ENCODE measurements at places on chromosomes 1 and 21.

GRCh38 chr1:218255090-218255489 is 30.0 kb upstream of the RRP15 start:
- no peak for DNase-seq

- no peak for DNase-seq
These were observed 38.4 kb downstream of the PEX14 start for GRCh38 chr1:10513199-10513598.

GRCh38 chr21:26833460-26833939 is 11.7 kb downstream of the ADAMTS1 start:
- no peak for DNase-seq

- DNase-seq = peak; percentile 71
These were observed 66.4 kb downstream of the LUZP1 start for GRCh38 chr1:23102289-23102688.

DNA sequence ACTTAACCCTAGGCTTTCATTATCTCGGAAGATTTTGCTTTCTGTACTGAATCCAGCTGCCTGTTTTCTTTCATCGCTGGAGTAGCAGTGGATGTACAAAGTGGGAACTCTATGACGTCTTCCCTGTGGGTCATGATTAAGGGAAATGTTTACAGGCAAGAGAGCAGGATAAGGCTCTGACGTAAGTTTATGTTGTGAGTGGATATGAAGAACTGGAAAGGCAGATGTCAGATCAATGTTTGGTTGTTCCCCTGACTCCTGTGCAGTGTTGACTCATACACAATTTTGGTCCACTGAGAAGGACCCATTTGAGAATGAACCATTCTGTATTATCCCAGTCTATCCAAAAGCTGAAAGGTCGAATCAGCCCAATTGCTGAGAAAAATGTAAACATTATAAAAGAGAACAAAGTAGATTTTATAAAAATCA is 292.4 kb downstream of the GRIK1 start:
- no peak for DNase-seq

- DNase-seq = no peak
These were observed 24.4 kb upstream of the DEPDC1 start for GRCh38 chr1:68521286-68521685.

DNA sequence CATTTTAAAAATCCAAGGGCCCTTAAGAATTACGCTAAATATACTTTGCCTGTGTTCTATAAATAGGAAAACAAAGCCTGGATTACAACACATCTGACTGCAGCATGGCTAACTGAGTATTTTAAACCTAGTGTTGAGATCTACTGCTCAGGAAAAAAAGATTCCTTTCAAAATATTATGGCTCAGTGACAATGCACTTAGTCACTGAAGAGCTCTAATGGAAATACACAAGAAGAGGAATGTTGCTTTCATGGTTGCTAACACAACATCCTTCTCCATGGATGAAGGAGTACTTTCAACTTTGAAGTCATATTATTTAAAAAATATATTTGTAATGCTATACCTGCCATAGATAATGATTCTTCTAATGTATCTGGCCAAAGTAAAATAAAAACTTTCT is 248.3 kb upstream of the NEGR1 start:
- no peak for DNase-seq

GRCh38 chr1:15943992-15944307 is 32.0 kb downstream of the ZBTB17 start:
- no peak for DNase-seq

DNA sequence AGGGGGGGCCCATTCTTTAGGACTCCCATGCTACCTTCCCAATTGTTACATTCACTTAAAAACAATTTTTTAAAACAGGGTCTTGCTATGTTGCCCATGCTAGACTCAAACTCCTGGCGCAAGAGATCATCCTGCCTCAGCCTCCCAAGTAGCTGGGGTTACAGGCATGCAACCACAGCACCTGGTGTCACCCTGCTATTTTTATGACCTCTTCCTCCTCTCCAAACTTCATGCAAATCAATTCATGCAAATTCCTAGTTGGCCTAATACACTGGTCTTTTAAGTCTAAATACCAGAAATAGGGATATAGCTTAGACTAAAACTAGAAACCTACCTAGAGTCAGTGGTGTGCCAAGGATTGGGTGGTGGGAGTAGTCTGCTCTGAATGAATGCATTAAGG is 30.1 kb downstream of the CDKN2C start:
- no peak for DNase-seq

DNA sequence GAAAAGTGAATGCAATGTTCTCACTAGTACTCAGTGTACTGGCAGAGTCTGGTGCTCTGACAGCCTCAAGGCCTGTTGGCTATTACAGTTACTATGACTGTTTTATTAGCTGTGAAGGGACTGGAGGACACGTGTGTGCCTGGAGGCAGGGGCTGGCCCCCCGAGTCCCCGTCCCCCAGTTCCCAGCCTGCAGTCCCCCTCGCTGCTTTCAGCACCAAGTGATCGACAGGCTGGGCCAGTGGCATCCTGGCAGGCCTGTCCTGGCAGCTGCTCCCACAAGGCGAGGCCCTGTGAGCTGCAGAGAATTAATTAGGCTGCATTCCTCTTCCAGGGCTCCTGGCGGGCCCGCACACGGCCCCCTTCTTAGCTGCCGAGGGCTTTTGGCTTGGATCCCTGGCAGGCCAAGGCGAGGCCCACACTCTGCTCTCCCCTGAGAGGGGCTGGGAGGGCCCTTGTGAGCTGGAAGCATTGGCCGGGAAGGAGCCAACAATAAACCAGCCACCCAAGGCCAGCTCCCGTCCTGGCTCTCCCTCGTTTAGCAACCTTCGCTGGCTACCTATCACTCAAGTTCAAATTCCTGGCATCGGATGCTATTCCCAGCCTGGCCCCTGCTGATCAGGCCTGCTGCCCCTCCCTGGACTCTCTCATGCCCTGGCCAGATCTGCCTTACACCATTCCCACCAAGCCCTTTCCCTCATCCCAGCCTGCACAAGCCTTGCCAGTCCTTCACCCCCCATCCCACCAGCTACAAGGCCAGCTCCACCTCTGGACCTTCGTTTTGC is 9.8 kb downstream of the EDN2 start:
- DNase-seq = peak; percentile 29

- DNase-seq = no peak
These were observed 22.2 kb upstream of the ALG14 start for GRCh38 chr1:95094923-95095322.

GRCh38 chr1:107786203-107786845 is 178.7 kb downstream of the VAV3 start:
- no peak for DNase-seq

DNA sequence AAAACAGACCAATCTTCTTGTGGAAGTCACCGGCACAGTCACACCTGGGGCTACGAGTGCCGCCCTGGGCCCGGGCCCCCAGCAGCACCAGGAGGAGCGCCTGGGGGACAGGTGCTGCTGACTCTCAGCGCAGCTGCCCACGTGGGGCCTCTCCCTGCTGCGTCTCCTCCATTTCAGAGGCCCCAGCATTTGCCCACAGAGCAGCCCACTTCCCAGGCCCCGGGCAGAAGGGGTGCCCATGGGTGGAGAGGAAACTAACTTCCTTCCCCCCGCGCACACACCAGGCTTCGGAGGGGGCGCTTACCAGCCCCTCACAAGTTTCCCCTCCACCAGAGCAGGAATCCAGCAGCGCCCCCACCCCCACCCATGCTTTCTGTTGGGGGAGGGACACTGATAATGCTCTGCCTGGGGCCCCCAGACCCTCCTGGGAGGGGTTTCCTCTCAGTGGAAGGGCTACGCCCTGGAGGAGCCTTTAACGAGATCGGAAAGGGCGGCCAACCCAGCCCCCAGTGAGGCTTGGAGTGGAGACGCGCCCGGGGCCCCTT is 440 bp downstream of the TNFRSF25 start:
- DNase-seq = no peak

GRCh38 chr1:230591678-230592077 is 50.6 kb upstream of the COG2 start:
- no peak for DNase-seq

DNA sequence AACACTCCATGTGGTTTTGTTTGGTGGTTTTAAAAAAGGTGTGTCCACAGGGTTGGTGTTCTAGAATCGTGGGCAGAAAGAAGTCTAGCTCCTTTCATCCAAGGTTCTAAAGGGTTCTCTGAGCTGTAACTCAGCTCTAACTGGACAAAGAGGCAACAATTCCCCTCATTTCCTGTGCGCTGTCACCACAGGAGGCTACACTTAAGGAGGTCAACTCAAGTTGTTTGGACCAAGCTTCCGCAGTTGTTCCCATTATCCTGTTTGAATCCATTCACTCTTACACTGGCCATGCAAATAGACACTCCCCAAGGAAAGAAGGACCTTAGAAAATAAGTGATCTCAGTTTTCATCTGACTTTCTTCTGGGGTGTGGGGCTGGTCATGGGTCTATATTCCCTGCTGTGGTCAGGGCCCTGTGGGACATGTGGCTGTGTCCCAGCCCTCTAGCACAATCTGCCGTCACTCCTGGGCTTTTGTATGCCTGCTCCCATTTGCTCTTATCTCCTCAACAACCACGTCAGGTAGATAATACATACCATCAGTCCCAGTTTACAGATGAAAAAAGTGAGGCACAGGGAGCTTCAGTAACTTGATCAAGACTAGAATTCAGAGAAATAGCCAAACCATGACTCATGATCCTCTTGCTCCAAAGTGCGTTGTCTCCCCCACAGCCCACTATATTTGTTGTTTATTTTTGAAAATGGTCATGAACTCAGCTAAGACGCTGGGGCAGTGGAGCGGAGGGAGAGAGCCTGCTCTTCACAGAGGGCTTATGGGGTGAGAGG is 103.6 kb downstream of the RHOU start:
- DNase-seq = no peak

DNA sequence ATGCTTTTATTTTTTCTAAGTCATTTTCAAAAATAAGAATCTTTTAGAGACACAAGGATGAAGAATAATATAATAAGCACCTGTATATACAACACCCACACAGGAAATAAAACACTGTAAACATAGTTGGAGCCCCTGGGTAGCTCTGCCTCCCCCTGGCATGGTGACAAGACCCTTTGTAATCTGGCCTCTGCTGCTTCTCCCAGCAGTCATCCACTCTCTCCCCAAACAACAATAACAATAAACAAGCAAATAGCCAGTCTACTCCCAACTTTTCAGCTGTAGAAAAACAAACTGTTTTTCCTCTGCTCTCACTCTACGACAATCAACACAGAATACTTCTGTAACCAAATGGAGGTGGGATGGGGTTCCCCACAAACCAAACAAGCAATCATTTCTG is 110.1 kb downstream of the CSMD2 start:
- no peak for DNase-seq

- peak; percentile 88 for DNase-seq
These were observed 16.2 kb downstream of the GIPC2 start for GRCh38 chr1:78061825-78062523.

GRCh38 chr1:29973406-29973805 is 737.1 kb downstream of the PTPRU start:
- no peak for DNase-seq

DNA sequence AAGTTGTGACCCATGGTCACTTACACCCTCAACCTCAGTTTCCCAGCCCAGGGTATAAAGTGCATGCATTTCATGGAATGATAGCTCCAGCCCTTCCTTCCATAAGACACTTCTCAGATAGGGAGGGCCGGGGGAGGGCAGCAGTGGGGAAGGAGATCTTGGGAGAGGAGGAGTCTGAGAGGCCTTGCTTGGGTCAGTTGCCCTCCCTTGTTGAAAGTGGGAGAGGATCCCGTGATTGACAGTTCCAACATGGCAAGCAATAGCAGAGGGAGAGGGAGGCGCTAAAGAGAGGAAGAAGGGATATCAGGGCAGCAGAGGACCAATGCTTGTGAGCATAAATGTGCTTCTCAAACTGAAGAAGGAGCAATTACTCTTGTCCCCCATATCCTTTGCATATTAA is 244.4 kb downstream of the CHRM3 start:
- no peak for DNase-seq

DNA sequence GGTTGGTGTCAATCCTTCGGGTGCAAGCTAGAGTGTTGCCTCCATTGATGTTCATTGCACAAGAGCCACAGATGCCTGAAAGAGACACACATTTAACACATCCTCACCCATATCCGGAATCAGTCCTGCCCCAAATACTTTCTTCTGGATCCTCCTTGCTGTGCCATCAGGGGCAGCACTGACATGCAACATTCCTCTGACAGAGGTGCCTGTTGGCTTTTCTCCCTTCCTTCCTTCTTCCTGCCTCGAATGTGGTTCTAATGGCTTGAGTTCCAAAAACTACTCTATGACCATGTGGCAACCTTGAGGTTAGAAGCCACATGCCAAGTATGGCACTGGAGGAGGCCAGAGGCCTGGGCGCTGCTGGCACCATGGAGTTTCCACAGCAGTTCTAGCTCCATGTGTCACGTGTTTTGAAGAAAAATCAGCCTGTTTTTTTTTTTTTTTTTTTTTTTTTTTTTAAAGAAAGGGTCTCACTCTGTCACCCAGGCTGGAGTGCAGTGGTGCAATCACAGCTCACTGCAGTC is 17.0 kb upstream of the ATP13A2 start:
- no peak for DNase-seq

- no peak for DNase-seq
These were observed 82.9 kb downstream of the SLC44A5 start for GRCh38 chr1:75528001-75528400.

GRCh38 chr1:41902664-41903063 is 16.1 kb downstream of the HIVEP3 start:
- DNase-seq = no peak

DNA sequence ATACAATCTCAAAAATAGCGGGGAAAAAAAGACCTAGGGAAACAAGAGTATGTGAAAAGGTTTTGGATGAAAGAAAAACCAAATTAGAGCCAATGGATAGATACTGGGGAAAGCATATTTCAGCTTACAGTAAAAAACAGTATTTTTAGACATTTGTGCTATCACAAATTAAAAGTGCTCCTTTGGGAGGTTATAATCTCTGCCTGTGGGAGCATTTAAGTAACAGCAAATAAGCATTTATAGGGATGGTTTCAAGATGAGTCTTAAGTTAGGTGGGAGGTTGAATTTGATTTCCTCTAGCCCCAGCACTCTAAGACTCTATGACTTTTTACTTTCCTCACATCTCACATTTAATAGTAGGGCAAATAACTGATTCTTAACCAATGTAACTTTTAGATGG is 79.6 kb upstream of the SLFNL1 start:
- peak; percentile 13 for DNase-seq

- DNase-seq = no peak
These were observed 3.6 kb downstream of the SDF4 start for GRCh38 chr1:1228187-1228586.

DNA sequence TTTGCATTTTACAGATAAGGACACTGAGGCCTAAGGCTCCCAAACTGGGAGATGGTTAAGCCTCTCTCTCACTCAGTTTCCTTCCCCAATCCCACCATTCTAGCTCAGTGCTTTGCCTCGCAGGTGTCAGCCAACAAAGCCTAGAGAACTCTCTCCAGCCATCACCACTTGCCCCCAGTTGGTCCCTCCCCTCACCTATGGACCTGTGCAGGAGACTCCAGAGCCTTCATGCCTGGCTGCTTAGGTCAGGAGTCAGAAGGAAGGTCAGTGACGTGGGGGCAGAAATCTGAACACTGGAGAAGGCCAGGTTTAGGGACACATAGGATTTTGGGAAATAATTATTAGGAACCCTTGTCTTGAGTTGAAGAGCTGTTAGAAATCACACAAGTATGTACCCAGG is 295.3 kb downstream of the PTPRU start:
- DNase-seq = no peak

- DNase-seq = peak; percentile 29
These were observed 80.0 kb downstream of the NDUFS5 start for GRCh38 chr1:39105841-39106765.

GRCh38 chr1:30466610-30467009 is 256.8 kb downstream of the MATN1 start:
- no peak for DNase-seq

GRCh38 chr1:14003552-14003951 is 303.6 kb downstream of the PRDM2 start:
- no peak for DNase-seq

All from fibroblast of skin of right quadriceps (primary cell).